ENCODE measurements at places on chromosomes 12 and 14. TPM values are rescaled to one million over a fixed set of nuclear protein-coding genes. Genes with fewer than 3 reads are reported as not detected.

Gene TSPAN19
- total RNA-seq: not detected

Gene DUSP16
- total RNA-seq: 67.5 TPM

- no peak for DNase-seq
- H3K4me3 ChIP-seq: no peak overlapping the region
- no peaks in the 10 kb centered on the region for H3K36me3 ChIP-seq
- H3K27me3 ChIP-seq: peaks cover 31% of the 10 kb centered on the region
- H3K4me1 ChIP-seq: no peaks in the 10 kb centered on the region
- H3K27ac ChIP-seq: no peak overlapping the region
These were observed 231.5 kb downstream of the SLC15A4 start for GRCh38 chr12:128592220-128592744.

DNA sequence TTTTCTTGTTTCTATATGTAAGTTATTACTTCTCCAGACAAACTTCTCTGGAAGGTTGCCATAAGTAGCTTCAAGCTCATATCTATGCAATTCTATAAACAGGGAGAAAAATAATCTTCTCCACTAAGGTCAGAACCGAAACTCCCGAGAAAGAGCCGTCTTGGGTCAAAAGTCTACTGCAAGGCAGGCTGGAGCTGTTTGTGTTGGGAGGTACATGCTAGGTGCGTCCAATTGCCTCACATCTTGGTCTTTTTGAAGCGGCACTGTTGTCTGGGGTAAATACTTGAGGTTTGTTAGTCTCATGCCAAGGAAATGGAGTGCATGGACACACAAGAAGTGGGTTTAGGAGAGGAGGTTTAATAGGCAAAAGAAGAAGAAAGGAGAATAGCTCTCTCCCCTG, 674.7 kb upstream of the TMEM132C start:
- H3K27me3 ChIP-seq: no peaks in the 10 kb centered on the region
- no peaks in the 10 kb centered on the region for H3K36me3 ChIP-seq
- H3K4me3 ChIP-seq: no peak overlapping the region
- no peak for DNase-seq

Gene NYNRIN
- total RNA-seq: 38.3 TPM

DNA sequence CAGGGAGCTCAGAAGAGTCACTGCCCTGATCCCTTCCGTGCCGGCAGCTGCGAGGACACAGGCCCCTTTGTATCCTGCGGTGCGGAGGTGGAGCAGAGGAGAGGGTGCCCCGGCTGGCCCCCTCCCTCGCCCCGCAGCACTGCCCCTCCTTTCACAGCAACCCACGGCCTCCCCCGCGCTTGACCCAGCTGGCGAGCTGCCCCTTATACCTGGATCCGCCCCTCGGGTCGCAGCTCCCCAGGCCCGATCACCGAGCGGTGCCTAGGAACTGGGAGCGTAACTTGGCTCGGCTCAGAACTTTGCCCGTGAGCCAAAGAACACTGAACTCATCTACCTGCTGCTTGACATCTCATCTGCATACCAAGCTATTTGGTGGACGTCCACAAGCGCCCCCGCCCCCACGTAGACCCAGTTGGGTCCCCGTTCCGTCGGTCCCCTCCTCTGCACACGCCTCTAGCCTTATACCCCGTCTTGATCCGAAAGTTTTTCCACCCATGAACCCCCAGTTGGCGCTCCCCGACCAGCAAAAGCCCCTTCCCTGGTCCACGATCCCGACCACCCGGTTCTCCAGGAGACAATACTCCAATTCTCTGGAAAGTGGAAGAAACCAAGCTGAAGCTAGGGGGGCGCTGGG, 697 bp upstream of the DNAJC14 start:
- H3K4me3 ChIP-seq: peak overlapping the region; percentile 98
- peak; percentile 34 for DNase-seq
- H3K4me1 ChIP-seq: peaks cover 30% of the 10 kb centered on the region
- peak overlapping the region; percentile 99 for H3K27ac ChIP-seq
- peaks cover 6% of the 10 kb centered on the region for H3K36me3 ChIP-seq
- H3K27me3 ChIP-seq: no peaks in the 10 kb centered on the region

Gene EPYC
- total RNA-seq: not detected

DNA sequence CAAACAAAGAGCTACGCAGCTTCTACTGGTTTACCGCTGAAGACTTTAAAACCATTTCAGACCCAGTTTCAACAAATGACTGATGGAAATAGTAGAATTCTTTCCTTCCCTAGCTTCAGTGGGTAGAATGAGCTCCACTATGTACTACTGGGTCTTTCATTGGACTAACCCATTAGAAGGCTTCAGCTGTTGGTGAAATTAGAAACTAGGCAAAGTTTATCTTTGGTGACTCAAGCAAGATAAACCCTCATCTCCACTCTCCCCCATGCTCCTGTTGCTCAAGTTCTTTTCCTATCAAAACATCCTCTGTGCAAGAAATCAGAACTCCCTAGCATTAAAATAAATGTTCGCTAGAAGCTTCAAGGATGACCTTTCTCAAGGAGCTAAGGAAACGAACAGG, 159.2 kb downstream of the PAWR start:
- peaks cover 8% of the 10 kb centered on the region for H3K4me1 ChIP-seq
- DNase-seq: no peak
- peaks cover 2% of the 10 kb centered on the region for H3K36me3 ChIP-seq
- H3K4me3 ChIP-seq: no peak overlapping the region
- H3K27me3 ChIP-seq: no peaks in the 10 kb centered on the region
- no peak overlapping the region for H3K27ac ChIP-seq

DNA sequence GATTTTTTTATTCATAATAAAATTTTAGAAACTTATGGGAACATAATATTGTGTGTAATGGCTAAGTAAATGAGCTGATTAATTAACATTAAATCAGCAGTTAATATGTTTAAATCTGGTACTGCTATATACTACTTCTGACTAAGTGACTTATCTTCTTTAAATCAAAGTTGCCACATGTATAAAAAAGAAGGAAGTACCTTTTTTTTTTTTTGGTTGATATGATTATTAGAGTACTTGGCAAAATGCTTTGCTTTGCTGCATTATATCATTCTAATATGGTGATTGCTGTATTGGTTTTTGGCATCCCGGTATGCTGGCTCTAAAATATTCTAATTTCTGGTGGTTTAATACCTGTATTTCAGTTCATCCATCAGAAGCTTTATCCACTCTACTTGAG, 319.1 kb upstream of the RGS6 start:
- no peak overlapping the region for H3K4me3 ChIP-seq
- DNase-seq: no peak
- H3K27ac ChIP-seq: no peak overlapping the region
- no peaks in the 10 kb centered on the region for H3K36me3 ChIP-seq

- no peak overlapping the region for H3K27ac ChIP-seq
- DNase-seq: no peak
- H3K27me3 ChIP-seq: no peaks in the 10 kb centered on the region
These were observed 267.6 kb downstream of the AEBP2 start for GRCh38 chr12:19706936-19707335.

DNA sequence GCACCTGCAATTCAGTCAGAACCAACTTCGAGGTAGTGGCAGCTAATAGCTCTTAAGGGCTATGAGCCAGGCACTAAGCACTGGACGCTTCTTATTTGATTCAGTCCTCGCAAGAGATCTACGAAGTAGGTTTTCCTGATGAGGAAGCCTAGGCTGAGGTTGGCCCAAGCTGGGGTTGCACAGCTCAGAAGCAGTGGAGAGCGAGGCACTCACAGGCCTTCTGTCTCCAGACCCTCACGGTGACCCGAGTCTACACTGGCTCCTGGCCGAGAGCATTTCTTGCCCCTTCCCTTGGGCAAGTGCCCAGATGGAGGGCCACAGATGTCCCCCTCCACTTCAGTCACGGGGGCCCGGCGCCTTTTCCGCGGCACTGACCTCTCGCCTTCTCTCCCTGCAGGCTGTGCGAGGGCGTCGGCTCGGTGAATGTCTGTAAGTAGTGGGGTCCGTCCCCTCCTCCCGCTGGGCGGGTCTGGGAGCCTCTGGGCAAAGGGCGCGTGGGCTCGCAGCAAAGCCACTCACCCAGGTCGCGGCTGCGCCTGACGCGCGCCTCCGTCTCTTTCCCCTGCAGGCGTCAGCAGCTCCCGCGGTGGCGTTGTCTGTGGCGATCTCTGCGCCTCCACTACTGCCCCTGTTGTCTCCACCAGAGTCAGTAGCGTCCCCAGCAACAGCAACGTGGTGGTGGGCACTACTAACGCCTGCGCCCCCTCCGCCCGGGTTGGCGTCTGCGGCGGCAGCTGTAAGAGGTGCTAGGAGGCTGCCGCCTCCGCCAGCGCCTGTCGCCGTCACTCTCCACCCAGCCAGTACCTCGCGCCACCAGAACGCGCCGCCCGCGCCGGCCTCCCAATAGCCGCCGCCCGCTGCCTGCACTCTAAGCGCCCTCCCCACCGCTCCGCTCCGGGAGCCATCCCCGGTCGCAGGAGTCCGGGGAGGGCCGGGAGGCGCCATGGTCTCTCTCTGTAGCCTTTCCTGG, 13.1 kb downstream of the KRT83 start:
- no peaks in the 10 kb centered on the region for H3K36me3 ChIP-seq
- H3K27me3 ChIP-seq: peaks cover 86% of the 10 kb centered on the region
- peaks cover 5% of the 10 kb centered on the region for H3K4me1 ChIP-seq

Gene YLPM1
- total RNA-seq: 128 TPM

DNA sequence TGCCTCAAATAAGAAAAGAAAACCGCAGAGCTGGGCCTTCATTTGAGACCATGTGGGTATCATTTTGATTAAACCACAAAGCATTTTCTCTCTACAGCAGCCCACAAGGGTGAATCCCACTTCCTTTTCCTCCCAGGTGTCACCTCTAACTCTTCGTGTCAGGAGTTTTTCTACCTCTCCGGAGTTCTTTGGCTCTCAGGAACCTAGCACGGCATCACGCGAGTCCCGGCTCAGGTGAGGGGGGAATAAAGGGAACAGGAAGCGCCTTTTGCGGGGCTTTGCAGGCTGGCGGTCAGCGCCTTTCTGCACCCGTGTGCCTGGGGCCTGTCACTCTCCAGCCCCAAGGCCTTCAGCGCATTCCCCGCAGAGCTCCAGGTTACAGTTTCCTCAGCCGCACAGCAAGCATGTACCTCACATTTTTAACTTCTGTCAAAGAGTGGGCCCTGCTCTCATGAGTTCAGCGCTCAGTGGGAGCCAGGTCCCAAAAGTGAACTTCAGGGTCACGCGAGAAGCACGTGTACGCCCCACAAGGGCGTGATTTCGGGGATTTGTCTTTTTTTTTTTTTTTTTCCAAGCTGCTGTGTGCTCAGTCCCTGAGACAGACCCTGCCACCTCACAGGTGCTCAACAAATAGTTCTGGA, 740 bp upstream of the PRPF40B start:
- DNase-seq: no peak
- no peaks in the 10 kb centered on the region for H3K36me3 ChIP-seq
- peaks cover 21% of the 10 kb centered on the region for H3K4me1 ChIP-seq
- H3K4me3 ChIP-seq: peak overlapping the region; percentile 86
- peaks cover 10% of the 10 kb centered on the region for H3K27me3 ChIP-seq

DNA sequence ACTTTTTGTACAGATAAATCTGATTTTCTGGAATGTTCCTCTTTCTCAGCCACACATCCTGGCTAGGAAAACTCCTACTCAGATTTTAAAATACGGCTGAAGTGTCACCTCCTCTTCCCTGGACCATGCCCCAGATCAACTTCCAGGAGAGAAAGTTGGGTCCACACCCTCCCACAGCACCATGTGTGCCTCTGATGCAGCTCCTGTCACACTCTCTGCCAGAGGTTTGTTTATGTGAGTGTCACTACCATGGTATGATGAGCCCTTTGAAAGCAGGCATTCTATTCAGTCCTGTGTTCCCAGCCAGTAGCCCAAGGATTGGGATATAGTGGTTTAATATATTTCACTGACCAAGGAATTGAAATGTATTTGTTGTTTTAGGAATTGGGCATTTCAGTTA, 287.2 kb upstream of the ATP2B1 start:
- H3K27ac ChIP-seq: no peak overlapping the region
- H3K36me3 ChIP-seq: no peaks in the 10 kb centered on the region
- no peaks in the 10 kb centered on the region for H3K27me3 ChIP-seq
